ENCODE measurements at places on chromosomes 7 and 10.
A peak's percentile ranks its signal among the peaks of the same experiment; 100 is the strongest.

GRCh38 chr10:78964952-78965633 lies 103.7 kb upstream of the ZMIZ1 start:
- no peak for DNase-seq

DNA sequence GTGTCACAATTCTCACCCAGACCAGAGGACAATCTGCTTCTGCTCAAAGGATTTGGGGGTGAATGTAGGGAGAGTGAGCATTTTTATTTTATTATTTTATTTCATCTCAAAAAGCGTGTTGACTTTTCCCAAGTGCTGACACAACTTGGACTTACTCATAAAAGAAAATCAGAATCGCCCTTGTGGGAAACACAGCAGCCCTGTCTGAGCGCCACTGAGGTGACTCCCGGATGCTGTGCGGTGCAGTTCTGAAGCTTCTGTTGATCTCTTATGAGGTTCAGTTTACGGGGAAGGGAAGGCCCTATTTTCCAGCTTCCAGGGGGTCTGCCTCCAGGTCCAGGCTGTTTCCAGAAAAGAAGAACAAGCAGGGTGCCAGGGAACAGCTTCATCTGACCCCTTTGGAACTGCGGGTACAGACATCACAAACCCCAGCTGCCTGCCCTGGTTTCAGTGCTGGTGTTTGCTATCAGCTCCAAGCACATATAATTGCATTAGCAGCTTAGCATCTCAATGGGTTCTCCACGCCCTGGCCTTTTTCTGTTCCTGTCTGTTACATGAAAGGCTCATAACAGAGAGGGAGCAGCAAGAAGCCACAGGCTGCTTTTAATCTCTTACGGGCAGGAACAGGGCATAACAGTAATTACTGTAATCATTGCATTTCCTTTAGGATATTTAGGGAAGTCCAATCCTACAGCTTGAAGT lies 52.4 kb downstream of the PARP12 start:
- DNase-seq: no peak

GRCh38 chr7:130481898-130482297 lies 10.0 kb upstream of the MEST start:
- DNase-seq: no peak

DNA sequence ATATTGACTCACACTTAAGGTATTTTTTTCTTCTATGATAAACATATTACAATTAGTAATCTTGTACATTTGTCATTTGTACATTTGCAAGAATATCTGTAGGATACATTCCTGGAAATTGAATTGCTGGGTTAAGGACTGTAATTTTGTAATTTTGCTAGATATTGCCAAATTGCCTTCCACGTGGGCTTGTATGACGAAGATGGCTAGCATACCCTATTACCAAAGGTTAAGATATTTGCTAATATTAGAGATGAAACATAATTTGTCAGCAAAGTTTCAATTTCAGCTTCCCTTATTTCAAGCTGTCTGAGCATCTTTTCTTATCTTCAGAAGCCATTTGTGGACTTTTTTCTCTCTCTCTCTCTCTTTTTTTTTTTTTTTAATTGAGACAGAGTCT lies 1.0 kb upstream of the LYZL2 start:
- no peak for DNase-seq

DNA sequence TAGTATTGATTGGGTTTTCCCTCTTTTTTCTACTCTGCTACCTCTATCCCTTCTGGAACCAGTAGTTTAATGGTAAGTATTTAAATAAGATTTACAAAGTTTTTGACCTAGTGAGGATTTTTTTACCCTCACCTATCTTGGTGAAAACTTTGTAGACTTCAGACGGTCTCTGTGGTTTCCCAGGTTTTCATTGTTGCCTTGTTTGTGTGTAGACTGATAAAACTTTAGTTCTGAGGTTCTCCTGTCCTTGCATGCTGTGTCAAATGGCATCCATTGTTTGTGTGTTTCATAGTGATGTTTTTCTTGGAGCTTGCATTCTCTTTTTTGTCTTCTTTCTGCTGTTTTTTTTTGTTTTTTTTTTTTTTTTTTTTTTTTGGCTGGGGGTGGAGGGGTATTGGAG lies 22.6 kb downstream of the ZNRF2 start:
- DNase-seq: no peak

DNA sequence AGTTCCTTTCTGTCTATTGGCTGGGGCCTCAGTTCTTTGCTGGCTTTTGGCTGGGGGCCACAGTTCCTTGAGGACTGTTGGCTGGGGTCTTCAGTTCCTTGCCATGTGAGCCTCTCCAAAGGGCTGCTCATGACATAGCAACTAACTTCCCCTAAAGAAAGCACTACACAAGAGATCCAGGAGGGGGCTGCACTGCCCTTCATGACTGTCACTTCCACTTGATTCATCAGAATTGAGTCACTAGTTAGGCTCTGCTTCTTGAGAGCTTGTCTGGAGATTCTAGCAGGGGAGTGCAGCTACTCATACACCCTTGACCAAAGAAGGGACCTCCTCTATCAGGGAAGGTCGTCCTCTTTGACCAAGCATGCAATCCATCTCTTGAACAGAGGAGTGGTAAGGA lies 38.0 kb upstream of the MKX start:
- DNase-seq: no peak

DNA sequence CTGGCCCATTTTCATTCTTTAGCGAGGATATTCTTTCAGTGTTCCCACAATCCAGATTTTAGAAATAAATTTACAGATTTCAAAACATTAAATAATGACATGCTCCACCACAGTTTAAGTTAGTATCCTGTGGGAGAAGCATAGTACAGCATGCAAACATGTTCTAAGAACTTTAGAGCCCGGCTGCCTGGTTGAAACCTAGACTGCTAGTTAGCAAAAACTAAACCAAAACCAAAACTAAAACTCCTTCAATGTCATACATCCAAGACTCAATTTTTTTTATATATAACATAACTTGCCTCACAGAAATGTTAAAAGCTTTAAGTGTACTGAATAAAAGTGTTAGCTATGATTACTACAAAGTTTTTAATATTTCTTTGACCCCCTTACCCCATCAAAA lies 17.0 kb downstream of the TRA2A start:
- no peak for DNase-seq

DNA sequence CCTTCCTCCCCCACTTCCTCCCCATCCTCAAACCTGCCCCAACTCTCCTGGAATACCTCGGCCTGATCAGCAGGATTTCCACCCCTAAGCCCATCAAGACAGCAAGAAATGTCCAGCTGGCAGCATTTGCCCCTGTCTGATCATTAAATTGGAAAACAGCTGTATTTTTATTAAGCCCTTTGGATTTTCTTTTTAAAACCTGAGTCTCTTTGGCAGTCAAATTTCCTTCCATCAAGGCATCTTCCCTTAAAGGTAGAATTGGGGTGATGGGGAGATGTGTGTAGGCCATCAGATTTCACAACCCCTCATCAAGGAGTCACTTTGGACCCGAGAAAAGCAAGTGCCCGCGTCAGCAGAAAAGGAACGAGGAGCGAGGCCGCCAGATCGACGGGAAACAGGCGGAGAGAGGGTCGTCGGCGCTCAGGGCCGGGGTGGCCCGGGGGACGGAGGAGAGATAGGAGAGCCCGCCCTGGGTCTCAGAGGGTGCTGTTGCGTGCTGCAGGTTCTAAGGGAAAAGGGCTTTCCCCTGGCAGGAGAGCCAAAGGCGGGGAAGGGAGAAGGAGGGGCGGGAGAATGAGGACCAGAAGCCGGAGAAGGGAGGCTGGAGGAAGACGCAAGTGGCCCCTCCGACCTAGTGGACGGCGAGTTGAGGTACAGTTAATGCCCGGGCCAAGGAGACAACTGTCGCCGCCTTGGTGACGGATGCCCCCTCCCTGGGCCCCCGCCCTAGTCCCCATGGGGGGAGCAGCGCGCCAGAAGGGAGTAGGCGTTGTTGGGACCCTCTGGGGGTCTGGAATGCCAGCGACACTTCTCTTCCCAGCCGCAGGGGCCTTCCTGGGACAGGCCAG lies 11.5 kb upstream of the GATA3 start:
- DNase-seq: no peak

- no peak for DNase-seq
These were observed 7.0 kb upstream of the TMEM243 start for GRCh38 chr7:87226495-87226894.

- DNase-seq: peak; percentile 81
These were observed 271.6 kb downstream of the GFRA1 start for GRCh38 chr10:116001262-116001857.

DNA sequence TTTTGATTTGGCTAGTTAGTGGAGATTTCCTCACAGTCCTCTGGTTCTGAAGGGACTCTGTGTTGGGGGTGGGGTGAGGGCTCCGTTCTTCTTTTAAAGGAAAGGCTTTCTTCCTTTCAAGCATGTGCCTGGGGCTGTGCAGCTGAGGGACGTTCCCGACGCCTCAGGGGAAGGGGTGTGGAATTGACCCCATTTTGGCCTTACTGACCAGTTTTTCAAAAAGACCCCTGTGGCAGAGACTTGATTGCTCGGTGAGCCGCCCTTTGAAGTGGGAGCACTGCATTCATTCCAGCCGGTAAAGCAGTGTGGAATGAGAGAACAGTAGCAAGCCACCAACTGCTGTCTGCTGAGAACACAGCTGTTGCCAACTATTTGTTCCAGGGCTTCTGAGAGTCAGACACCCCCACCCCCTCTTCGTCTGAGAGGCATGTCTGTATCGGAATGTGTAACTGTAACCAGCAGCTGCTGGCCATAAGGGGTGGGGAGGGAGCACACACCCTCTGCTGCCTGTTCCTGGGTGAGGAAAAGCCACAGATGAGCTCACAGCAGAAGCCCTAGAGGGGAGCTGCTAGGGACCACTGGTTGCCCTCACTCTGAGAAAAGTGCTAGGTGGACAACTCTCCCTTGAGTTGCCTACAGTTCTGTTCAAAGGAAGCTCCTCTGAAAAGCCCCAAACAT lies 33.2 kb downstream of the WBP1L start:
- DNase-seq: peak; percentile 89

GRCh38 chr7:21934808-21935207 lies 10.9 kb downstream of the CDCA7L start:
- DNase-seq: no peak

GRCh38 chr10:8183241-8183704 lies 128.8 kb downstream of the GATA3 start:
- DNase-seq: no peak

DNA sequence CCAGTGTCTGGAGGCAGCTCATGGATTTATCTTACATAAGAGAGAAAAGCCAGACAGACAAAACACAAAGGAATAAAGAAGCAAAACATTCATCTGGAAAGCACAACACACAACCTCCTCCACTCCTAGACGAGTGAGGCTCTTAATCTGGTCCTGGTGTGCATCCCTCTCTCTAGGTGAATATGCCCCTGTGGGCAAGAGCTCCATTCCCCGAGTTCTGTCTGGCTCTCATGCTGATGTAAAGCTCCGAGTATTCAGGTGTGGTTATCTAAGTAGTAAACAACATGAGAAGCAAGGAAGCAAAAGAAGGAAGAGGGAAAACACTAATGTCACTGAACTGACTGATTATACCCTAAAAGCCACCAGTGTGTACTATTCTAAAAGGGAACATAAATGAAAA lies 47.9 kb upstream of the FEZF1 start:
- DNase-seq: no peak

- DNase-seq: no peak
These were observed 66.3 kb upstream of the SLC25A13 start for GRCh38 chr7:96388166-96388565.

DNA sequence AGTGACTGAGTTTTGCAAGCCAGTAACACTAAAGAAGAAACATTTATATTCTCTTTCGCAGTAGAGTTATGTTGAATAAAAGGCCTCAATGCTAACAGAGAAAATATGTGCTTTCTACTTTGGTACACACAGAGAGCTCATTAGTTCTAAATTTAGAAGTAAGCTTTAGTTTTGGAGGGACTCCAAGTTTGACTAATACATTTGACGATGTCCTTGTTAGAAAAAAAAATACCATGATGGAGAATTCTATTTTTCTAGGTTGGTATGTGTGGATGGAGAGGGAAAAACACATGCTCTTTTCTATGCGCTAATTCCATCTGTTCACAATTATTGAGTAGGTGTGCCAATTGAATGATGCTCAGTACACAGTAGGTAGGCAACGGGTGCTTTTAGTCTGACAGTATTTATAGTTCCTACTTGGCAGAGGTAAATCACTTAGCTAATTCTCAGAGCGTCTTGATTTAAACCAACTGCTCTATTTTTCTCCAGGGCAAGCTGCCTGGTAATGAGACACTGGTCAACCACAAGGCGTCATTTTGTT lies 327.2 kb upstream of the AKR1E2 start:
- peak; percentile 57 for DNase-seq

DNA sequence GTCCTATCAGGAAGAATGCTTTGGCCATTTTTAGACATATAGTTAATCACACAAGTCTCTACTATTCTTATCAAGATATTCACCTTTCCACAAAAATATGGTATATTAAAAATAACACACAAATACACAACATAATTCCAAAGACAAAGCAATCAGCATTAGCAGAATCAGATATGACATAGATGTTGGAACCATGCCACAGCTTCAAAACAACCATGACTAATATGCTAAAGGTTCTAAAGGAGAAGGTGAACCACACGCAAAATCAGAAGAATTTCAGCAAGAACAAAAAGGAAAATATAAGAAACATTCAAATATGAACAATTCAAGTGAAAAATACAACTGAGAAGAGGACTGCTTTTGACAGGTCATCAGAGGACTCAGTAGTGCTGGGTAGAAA lies 670.2 kb upstream of the SORCS1 start:
- no peak for DNase-seq

- no peak for DNase-seq
These were observed 10.8 kb upstream of the INTS1 start for GRCh38 chr7:1514995-1515401.

- DNase-seq: no peak
These were observed 66.2 kb upstream of the SRPK2 start for GRCh38 chr7:105454921-105455320.

DNA sequence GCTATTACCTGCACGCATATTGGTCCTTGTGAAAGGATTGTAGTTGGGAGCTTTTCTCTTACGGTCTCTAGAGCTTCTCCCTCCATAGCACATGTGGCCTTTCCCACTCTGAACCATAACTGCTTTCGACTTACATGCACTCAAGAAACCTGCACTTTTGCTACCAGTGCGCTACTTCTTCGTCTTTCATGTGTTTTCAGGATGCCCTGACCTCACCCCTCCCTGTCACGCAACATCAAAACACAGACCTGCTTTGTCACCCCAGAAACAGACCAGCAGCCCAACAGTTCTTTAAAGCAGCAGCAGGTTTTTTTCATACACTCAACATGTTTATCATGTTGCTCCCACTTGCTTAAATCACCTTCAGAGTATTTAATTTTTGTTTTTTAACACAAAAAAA lies 243.5 kb upstream of the TCF7L2 start:
- no peak for DNase-seq

DNA sequence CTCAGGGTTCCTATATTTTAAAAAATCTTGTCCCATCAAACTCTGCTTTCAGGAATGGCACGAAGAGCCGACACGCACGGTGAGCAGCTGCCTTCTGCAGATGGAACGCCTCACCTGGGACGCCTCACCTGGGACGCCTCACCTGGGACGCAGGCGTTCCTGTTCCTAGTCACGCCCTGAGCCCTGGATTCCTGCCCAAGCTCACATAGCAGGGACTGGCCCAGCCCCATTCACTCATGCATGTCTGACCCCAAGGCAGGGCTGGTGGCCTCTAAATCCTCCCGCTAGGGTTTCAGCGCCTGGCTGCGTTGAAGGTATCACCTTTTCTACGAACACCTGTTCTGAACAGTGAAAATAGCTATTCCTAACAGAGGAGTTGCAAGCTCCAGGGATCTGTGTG lies 49.8 kb downstream of the CARD11 start:
- no peak for DNase-seq

All from hindlimb muscle (tissue), 1 donor.